ENCODE measurements at places on chromosomes 6 and 20.

DNA sequence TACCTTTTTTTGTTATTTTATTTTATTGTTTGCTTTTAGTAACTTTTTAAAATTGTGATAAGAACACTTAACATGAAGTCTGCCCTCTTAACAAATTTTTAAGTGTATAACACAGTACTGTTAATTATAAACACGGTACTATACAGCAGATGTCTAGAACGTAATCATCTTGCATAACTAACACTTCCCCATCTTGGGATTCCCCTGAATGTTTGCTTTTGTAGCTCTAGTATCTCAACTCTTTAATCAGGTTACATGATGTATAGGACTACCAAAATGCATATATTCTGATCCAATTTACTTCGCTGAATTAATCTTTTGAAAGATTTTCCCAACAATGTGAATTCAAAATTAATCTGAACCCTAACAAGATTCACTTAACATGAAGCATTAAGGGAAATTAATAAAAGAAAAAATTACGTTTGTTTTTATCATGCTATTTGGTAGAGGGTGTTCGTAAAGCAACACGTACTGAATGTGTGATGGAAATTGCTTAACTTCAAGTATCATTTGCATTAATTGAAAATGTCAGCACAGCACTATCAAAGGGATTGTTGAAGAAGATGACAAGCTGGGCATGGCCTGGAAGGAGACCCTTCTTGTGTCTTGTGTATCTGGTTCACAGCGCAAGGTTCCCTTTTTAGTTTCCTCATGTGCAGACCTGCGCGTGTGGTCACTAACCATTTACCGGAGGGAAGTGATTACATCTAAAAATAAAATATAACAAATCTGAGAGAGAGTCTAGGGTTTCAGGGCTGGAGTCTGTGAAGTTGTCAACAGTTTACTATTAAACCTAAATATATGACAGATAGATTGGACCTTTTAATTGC, 15.2 kb downstream of the COL19A1 start:
- H3K36me3 ChIP-seq: no peaks in the 10 kb centered on the region
- H3K27ac ChIP-seq: no peak overlapping the region
- DNase-seq: no peak
- no peaks in the 10 kb centered on the region for H3K4me1 ChIP-seq
- no peak overlapping the region for H3K4me3 ChIP-seq
- no peaks in the 10 kb centered on the region for H3K27me3 ChIP-seq

DNA sequence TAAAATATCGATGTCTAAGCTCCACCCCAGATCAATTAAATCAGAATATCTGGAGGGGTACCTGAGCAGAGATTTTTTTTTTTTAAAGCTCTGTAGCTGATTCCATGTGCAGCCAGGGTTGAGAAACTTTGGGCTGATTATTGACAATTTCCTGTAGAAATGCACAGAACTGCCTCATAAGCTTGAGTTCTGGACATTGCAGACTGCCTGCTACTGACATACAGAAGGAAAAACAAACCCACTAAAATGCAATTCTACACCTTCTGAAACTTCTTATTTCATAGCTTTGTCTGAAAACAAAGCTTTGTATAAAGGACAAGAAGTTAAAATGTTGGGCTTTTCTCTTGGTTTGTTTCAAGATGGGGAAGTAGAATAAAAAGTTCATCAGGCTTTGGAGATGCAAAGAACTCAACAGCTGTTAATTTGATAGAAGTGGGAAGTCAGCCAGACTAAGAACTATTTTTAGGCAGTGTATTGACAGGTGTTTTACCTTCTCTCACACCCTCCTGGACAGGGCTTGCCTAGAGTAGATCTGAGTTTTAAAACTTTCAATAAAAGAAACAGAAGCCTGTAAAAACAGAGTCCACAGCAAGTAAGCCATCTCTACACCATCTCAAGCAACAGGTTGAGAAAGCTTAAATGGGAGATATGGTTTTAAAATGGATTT, 147.7 kb downstream of the KCNQ5 start:
- no peak for DNase-seq
- H3K4me1 ChIP-seq: no peaks in the 10 kb centered on the region
- H3K36me3 ChIP-seq: no peaks in the 10 kb centered on the region
- no peak overlapping the region for H3K27ac ChIP-seq
- H3K4me3 ChIP-seq: no peak overlapping the region

DNA sequence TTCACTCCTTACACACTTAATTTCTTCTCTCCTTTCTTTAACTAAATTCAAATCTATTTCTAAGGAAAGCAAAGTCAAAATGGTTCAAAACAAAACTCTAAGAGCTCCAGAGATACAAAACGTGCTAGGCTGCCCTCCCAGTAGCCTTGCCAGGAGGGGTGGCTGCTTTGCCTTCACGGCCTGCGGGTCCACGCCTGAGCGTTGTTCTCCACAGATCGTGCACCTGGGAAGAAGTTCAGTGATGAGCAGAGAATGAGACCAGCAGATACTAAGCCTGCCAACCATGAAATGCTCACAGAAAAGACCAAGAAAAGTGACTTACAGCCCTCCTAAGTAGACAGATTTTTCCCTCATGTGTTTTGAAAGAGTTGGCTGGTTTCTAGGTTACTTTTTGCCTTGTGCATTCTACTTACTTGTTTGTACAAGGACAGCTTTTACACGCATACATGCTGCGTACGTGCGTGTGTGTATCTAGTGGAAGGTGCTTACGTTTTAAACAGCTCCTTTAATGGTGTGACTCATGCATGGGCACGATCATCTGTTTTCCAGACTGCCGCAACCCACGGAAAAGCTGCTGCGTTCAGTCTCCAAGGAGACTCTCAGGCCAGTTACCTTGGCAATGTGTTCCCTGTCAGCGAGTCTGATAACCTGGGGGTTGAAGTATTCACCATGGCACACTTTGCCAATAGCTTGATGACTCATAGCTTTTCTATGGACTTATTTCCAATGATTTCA, 32.4 kb upstream of the PBOV1 start:
- no peaks in the 10 kb centered on the region for H3K36me3 ChIP-seq
- peak overlapping the region; percentile 87 for H3K27ac ChIP-seq
- peak; percentile 77 for DNase-seq
- H3K4me3 ChIP-seq: no peak overlapping the region
- H3K27me3 ChIP-seq: no peaks in the 10 kb centered on the region

GRCh38 chr6:55276745-55277530, 50.3 kb upstream of the GFRAL start:
- no peaks in the 10 kb centered on the region for H3K4me1 ChIP-seq
- peak; percentile 36 for DNase-seq
- H3K27ac ChIP-seq: no peak overlapping the region

GRCh38 chr6:155183095-155183494, 80.7 kb upstream of the CLDN20 start:
- H3K36me3 ChIP-seq: no peaks in the 10 kb centered on the region
- H3K27ac ChIP-seq: peak overlapping the region; percentile 10
- no peak for DNase-seq

DNA sequence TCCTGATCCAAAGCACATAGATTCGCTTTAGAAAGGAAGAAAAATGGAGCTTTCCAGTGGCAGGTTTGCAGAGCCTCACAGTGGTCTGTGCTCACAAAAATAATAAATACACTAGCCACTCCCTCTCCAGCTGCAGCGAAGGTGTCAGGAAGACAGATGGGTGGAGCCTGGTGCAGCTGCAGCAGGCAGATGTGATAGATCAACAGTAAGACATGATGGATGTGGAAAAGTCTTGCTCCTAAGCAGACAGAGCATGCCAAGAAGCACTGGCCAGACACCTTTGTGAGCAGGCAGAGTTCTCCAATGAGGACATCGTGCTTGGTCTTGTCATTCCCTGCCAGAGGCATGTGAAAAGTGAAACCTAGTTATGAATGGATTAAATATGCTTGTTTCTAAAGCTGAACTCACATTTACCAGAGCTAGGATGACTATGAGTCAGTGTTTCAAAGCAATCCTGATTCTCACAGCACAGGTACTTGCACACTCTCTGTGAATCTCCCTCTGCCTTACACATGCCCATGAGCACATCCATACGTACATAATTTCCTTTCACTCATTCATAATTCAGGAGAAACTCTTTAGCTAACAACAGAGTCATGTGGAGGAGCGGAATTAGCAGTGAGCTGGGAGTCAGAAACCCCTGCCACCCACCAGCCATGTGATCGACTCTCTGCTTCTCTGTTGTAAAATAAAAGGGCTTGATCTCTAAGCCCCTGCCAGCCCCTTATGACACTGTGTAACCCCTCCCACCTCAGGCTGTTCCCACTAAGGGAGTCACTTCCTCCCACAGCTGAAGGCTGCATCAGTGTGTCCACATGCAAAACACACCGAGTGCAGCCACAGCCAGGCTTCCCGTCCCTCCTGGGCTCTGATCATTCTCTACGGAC, 111.2 kb downstream of the SCML4 start:
- H3K4me3 ChIP-seq: no peak overlapping the region
- DNase-seq: no peak
- no peaks in the 10 kb centered on the region for H3K27me3 ChIP-seq
- no peaks in the 10 kb centered on the region for H3K36me3 ChIP-seq
- H3K27ac ChIP-seq: no peak overlapping the region
- no peaks in the 10 kb centered on the region for H3K4me1 ChIP-seq

GRCh38 chr6:27088068-27088467, 159.4 kb upstream of the PRSS16 start:
- H3K4me3 ChIP-seq: no peak overlapping the region
- no peaks in the 10 kb centered on the region for H3K4me1 ChIP-seq
- DNase-seq: no peak
- H3K27me3 ChIP-seq: no peaks in the 10 kb centered on the region

GRCh38 chr20:44945261-44945660, 14.9 kb downstream of the TOMM34 start:
- H3K36me3 ChIP-seq: peaks cover 5% of the 10 kb centered on the region
- H3K27ac ChIP-seq: no peak overlapping the region
- H3K4me1 ChIP-seq: no peaks in the 10 kb centered on the region
- no peaks in the 10 kb centered on the region for H3K27me3 ChIP-seq
- no peak overlapping the region for H3K4me3 ChIP-seq

DNA sequence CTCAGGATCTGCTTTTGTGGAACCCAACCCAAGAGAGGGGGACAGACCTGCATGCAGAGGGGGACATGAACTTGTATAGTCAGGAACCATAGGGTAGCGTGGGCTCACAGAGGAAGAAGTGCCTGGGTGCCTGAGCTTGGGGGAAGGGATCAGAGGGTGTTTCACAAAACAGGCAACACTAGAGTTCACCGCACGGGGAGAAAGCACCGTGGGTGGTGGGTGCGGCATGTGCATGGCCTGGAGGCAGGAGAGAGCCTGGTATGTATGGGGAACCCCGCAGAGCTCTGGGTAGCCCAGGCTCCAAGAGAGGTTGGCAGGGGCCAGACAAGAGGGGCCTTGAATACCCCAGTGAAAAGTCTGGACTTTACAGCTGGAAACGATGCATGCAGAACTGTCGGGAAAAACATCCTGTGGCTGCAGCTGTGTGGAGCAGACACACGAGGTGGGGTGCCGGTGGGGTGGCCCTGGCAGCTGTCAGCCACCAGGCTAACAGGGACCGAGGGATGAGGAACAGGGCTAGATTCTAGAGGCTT, 6.7 kb upstream of the EMILIN3 start:
- H3K27ac ChIP-seq: no peak overlapping the region
- H3K36me3 ChIP-seq: no peaks in the 10 kb centered on the region
- DNase-seq: no peak
- no peak overlapping the region for H3K4me3 ChIP-seq
- no peaks in the 10 kb centered on the region for H3K27me3 ChIP-seq
- no peaks in the 10 kb centered on the region for H3K4me1 ChIP-seq
